ENCODE measurements at places on chromosomes 2 and 18. TPM values are rescaled to one million over a fixed set of nuclear protein-coding genes. Genes with fewer than 3 reads are reported as not detected.
A peak's percentile ranks its signal among the peaks of the same experiment; 100 is the strongest.

- DNase-seq = no peak
- no peaks in the 10 kb centered on the region for H3K27me3 ChIP-seq
- no peak overlapping the region for H3K4me3 ChIP-seq
- H3K27ac ChIP-seq = no peak overlapping the region
- H3K36me3 ChIP-seq = no peaks in the 10 kb centered on the region
Measured at GRCh38 chr18:47689371-47689770, 241.1 kb downstream of the SMAD2 start.

- H3K4me3 ChIP-seq = no peak overlapping the region
- no peaks in the 10 kb centered on the region for H3K4me1 ChIP-seq
- H3K27ac ChIP-seq = no peak overlapping the region
- H3K27me3 ChIP-seq = no peaks in the 10 kb centered on the region
- no peaks in the 10 kb centered on the region for H3K36me3 ChIP-seq
Measured at GRCh38 chr2:23169896-23170295, 215.1 kb upstream of the KLHL29 start.

- no peaks in the 10 kb centered on the region for H3K27me3 ChIP-seq
- H3K4me1 ChIP-seq = no peaks in the 10 kb centered on the region
- H3K27ac ChIP-seq = no peak overlapping the region
- DNase-seq = no peak
- H3K36me3 ChIP-seq = no peaks in the 10 kb centered on the region
- no peak overlapping the region for H3K4me3 ChIP-seq
Measured at GRCh38 chr2:94986392-94986963, 39.0 kb upstream of the MAL start.

DNA sequence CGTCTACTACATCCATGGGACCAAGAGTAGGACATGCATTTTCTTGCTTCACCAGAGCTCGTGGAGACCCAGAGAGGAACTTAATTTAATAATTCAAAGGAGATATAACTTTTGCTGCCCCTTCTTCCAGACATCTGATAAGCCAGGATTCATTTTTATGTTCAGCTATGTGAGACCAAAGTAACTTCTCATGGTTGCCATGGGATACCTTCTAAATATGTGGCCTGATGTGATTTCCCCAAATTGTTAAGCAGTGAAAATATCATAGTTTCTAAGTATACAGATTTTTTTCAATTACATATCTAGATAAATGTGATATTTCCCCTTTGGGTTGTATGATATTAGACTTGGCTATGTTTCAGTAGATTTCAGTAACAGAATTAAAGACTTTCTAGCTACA, 185.5 kb upstream of the FN1 start:
- peak overlapping the region; percentile 26 for H3K27ac ChIP-seq
- H3K36me3 ChIP-seq = no peaks in the 10 kb centered on the region
- no peak overlapping the region for H3K4me3 ChIP-seq
- H3K27me3 ChIP-seq = no peaks in the 10 kb centered on the region
- peaks cover 21% of the 10 kb centered on the region for H3K4me1 ChIP-seq

GRCh38 chr2:145818890-145819504, 1299.1 kb upstream of the ZEB2 start:
- DNase-seq = no peak
- no peak overlapping the region for H3K4me3 ChIP-seq
- H3K4me1 ChIP-seq = no peaks in the 10 kb centered on the region
- no peaks in the 10 kb centered on the region for H3K36me3 ChIP-seq
- H3K27me3 ChIP-seq = no peaks in the 10 kb centered on the region

DNA sequence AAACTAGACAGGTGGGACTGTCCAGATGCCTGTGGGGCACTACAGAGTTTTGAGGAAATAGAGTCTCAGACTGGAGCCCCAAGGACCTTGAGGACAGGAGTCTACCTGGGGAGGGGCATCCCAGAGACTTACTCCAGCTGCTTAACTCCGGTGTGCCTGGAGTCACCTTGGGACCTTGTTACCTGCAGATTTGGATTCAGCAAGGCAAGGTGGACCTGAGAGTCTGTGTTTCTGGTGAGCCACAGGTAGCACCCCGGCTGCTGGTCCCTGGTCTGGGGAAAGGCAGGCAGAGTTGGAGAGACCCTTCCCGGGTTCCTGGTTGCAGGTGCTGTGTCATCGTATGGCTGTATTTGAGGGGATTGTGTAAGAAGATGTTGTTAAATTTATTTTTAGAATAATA, 102.4 kb downstream of the AGAP1 start:
- no peak overlapping the region for H3K27ac ChIP-seq
- no peaks in the 10 kb centered on the region for H3K36me3 ChIP-seq
- no peaks in the 10 kb centered on the region for H3K4me1 ChIP-seq
- no peak overlapping the region for H3K4me3 ChIP-seq

DNA sequence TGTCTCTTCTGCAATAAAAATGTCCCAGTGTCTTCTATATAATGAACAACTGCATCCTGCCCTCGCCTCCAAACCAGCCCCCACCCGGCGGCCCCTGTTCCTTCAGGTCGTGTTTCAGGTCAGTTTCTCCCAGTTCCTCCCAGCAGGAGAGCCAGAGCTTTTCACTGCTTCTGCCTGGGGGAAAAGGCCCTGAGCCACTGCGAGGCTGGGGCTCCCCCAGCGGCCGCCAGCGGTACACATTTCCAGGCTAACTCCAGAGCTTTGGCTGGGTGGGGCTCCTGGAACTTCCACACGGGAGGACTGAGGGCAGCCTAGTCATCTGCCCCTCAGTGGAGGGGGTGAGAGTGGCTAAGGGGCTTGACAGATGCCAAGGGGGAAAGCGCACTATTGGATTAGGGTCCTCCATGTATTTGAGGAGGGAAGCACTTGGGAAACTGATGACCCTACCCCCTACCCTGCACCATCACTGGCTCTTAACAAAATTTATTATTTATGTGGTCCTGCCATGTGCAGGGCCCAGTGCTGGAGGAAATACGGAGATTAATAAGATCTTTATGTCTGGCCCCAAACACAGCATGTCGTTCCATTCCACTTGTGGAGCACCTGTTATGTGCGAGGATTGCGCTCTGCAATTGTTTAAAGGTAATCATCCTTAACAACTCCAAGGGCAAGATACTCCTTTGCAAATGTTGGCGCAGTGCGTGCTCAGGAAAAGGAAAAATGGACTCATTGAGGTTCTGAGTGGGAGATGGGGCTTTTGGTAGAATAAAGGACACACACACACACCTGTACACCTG, 17.3 kb upstream of the CYS1 start:
- peaks cover 5% of the 10 kb centered on the region for H3K4me1 ChIP-seq
- no peaks in the 10 kb centered on the region for H3K36me3 ChIP-seq
- H3K27ac ChIP-seq = no peak overlapping the region
- H3K27me3 ChIP-seq = no peaks in the 10 kb centered on the region

DNA sequence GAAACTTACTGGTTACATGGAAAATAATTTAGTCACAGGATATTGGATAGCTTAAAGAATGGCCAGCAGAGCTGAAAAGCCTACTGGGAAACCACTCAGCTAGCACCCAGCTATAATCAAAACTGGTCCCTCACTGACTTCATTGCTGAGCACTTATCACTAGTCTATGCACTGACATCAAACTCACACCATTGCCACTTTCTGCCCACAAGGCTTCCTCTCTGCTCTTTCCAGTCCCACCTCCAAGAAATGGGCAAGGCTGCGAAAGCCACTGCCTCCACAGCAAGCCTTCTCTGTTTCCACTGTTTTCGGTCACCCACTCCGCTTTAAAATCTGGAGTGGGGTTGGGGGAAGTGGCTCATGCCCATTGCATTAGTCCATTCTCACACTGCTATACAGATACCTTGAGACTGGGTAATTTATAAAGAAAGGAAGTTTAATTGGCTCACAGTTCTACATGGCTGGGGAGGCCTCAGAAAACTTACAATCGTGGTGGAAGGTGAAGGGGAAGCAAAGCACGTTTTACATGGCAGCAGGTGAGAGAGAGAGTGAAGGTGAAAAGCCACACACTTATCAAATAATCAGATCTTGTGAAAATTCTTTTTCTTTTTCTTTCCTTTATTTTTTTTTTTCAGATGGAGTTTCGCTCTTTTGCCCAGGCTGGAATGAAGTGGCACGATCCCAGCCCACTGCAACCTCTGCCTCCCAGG, 77.0 kb upstream of the CERS6 start:
- no peak overlapping the region for H3K27ac ChIP-seq
- no peak overlapping the region for H3K4me3 ChIP-seq
- no peaks in the 10 kb centered on the region for H3K27me3 ChIP-seq
- DNase-seq = no peak
- H3K4me1 ChIP-seq = no peaks in the 10 kb centered on the region

DNA sequence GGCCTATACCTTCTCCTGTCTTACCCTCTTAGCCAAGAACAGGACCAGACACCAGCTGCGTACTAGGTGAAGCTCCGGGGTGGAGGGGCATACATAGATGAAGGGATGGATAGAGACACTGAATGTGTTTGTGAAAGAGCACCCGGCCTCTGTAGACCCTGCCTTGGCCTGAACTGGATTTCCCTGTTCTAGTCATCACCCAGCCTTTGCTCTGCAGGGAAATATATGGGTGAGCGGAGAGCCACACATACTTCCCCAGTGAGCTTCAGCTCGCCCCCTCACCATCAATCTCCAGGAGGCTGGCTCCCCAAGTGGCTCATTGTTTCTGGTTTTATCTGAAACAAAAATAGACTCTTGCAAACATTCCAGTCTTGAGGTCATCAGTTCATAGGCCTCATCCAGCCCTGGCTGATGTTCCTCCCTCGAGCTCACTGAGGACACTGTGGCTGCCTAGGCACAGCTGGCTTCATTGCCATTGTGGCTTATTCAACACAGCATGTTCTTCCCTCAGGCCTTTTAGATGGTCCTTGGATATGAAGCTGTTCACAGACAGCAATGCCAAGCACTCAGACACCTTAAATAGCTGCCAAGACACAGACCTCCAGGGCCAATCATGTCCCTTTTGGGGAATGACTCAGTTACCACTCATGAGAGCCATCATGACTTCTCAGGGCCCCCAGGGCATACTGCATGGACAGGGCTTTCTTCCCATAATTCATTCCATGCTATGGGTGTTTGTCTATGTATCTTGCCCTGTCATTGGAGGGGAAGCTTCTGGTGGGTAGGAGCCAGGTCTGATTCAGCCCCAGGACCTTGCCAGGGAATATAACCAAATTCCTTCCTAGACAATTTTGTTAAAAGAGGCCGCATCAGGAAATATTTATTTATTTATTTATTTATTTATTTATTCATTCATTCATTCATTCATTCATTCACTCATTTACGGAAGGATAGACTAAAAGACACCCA, 82.4 kb downstream of the TTC32 start:
- H3K27me3 ChIP-seq = no peaks in the 10 kb centered on the region
- H3K4me1 ChIP-seq = peaks cover 12% of the 10 kb centered on the region
- DNase-seq = no peak
- H3K27ac ChIP-seq = peak overlapping the region; percentile 6
- H3K36me3 ChIP-seq = no peaks in the 10 kb centered on the region
- no peak overlapping the region for H3K4me3 ChIP-seq

DNA sequence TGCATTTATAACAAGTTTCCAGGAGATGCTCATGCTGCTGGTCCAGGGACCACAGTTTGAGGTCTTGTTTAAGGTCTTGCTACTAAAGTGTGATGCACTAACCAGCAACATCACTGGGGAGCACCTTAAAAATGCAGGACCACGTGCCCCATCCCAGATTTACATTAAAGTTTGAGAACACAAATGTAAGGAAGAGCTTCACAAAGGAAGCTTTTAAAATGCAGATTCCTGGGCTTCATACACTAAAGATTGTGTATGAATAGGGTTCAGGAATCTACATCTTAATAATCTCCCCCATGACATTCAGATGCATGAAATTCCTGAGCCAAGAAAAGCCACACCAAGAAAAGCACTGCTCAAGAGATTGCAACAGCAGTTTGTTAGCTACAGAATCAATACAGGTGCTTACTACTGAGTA, 235.3 kb upstream of the TANK start:
- no peak overlapping the region for H3K4me3 ChIP-seq
- H3K4me1 ChIP-seq = peaks cover 19% of the 10 kb centered on the region
- H3K36me3 ChIP-seq = no peaks in the 10 kb centered on the region
- H3K27me3 ChIP-seq = no peaks in the 10 kb centered on the region
- no peak overlapping the region for H3K27ac ChIP-seq

GRCh38 chr2:159129269-159129668, 157.2 kb downstream of the WDSUB1 start:
- no peak for DNase-seq
- no peak overlapping the region for H3K4me3 ChIP-seq
- no peaks in the 10 kb centered on the region for H3K27me3 ChIP-seq
- no peak overlapping the region for H3K27ac ChIP-seq
- H3K4me1 ChIP-seq = peaks cover 23% of the 10 kb centered on the region

DNA sequence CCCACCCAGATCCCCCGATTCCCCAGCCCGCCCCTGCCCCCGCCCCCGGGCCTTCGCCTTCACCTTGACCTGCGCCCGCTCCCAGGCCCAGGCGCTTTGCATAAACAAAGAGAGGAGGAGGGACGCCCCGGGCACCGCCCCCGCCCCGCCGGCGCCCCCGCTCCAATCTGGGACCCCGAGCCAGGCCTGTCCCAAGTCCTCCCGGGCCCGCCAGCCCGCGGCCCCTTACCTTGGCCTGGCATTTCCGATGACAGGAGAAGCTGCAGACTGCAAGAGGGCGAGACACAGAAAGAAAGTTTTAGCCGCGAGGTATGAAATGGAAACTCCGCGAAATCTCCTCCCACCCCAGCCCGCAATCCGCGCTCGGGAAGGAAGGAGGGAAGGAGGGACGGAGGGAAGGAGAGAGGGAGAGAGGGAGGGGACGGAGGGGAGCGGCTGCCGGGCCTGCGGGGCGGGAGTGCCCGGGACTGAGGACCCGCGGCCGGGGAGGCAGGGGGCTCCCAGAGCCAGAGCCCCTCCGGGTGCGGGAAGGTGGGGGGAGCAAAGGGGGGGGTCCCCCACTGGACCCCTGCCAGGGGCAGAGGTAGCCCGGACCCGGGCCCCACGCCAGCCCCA, 24.2 kb downstream of the TNS1 start:
- H3K27me3 ChIP-seq = no peaks in the 10 kb centered on the region
- H3K4me1 ChIP-seq = peaks cover 18% of the 10 kb centered on the region

GRCh38 chr2:215626812-215627281, 191.0 kb upstream of the FN1 start:
- H3K27me3 ChIP-seq = no peaks in the 10 kb centered on the region
- H3K36me3 ChIP-seq = no peaks in the 10 kb centered on the region
- no peak overlapping the region for H3K27ac ChIP-seq
- H3K4me3 ChIP-seq = no peak overlapping the region
- no peak for DNase-seq
- H3K4me1 ChIP-seq = no peaks in the 10 kb centered on the region

- H3K4me3 ChIP-seq = no peak overlapping the region
- no peaks in the 10 kb centered on the region for H3K4me1 ChIP-seq
- H3K36me3 ChIP-seq = no peaks in the 10 kb centered on the region
- H3K27me3 ChIP-seq = no peaks in the 10 kb centered on the region
- DNase-seq = no peak
Measured at GRCh38 chr2:24489465-24490180, 1.4 kb upstream of the NCOA1 start.

GRCh38 chr2:176128172-176128981, 1.1 kb upstream of the HOXD8 start:
- H3K4me3 ChIP-seq = peak overlapping the region; percentile 61
- H3K27me3 ChIP-seq = no peaks in the 10 kb centered on the region
- no peaks in the 10 kb centered on the region for H3K36me3 ChIP-seq
- peak overlapping the region; percentile 96 for H3K27ac ChIP-seq
- no peak for DNase-seq

- H3K27me3 ChIP-seq = no peaks in the 10 kb centered on the region
- H3K36me3 ChIP-seq = peaks cover 5% of the 10 kb centered on the region
- no peak for DNase-seq
- no peaks in the 10 kb centered on the region for H3K4me1 ChIP-seq
- no peak overlapping the region for H3K27ac ChIP-seq
Measured at GRCh38 chr2:68505603-68506159, 38.3 kb downstream of the APLF start.

FAM228A gene
- total RNA-seq = not detected

LINC00305 gene
- not detected for total RNA-seq

IL36RN gene
- total RNA-seq = not detected

UGT1A9 gene
- not detected for total RNA-seq

GRB14 gene
- 1.1 TPM for total RNA-seq

STARD6 gene
- not detected for total RNA-seq

BCL2 gene
- 20.5 TPM for total RNA-seq

ZNF236 gene
- 9.7 TPM for total RNA-seq

DNAH7 gene
- total RNA-seq = 0.21 TPM

CRYGD gene
- total RNA-seq = not detected
